ENCODE measurements at places on chromosomes 2 and 18.

GRCh38 chr2:128199141-128199540, 108.1 kb downstream of the UGGT1 start:
- no peak for DNase-seq

- no peak for DNase-seq
Observed at GRCh38 chr2:10765461-10765860, 44.0 kb downstream of the ATP6V1C2 start.

- no peak for DNase-seq
Observed at GRCh38 chr2:149119368-149119767, 80.9 kb downstream of the LYPD6B start.

DNA sequence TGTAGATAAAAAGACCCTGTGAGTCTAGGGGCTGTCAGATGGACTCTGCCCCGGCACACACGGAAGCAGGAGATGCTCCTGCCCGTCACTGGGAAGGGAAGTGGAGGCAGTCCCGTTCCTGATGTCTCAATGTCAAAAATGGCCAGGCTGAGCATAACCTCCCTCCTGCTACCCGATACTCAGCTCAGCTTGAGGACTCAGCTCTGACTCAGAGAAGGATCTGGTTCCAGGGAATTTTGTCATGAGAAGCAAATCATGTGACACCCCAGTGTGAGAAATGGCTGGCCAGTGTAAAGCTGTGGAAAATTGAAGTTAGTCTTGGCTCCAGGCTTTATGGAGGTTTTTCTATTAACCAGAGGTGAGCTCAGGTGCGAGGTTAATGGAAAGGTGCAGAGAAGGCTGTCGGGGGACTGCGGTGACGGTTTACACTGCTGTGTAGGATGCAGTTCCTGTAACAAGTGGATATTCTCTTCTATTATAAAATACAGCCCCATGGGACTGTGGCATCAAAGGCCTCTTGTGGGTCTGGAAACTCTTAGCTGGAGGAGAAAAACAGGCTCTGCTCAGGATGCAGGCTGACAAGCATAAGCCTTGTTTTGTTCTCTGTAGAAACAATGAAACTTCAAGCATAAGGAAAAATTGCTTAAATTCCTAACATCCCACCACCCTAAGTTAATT, 24.7 kb upstream of the AGAP1 start:
- no peak for DNase-seq
